Putamen (tissue), 1 donor: ENCODE measurements at places on chromosomes 16 and 17.

DNA sequence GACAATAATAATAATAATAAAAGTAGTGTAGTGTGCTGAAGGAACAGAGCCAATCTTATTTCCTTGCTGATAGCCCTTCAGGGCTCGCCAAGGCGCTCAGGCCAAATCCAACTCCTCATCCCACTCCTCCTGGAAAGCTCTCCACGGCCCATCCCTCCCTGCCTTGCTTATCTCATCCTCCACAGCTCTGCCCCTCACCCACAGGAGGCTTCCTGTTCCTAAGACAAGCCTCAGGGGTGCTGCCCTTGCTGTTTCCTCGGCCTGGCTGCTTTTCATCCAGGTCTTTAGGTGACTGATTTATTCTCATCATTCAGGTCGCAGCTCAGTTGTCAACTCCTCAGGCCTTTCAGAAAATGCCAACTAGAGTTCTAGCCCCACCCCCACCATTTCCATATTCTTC lies 11.2 kb downstream of the GTF3C1 start:
- no peak for DNase-seq

GRCh38 chr17:49217651-49218413 lies 7.3 kb downstream of the ABI3 start:
- DNase-seq = peak; percentile 50

GRCh38 chr16:10949424-10949970 lies 5.1 kb downstream of the CLEC16A start:
- no peak for DNase-seq

GRCh38 chr17:46979147-46979863 lies at the start of gene RPRML:
RPRML (minus strand) TSS chr17:46979253; CDS start chr17:46979007, 246 bp downstream.
- no peak for DNase-seq

- no peak for DNase-seq
Measured at GRCh38 chr16:64440421-64440831, 681.4 kb downstream of the CDH11 start.

GRCh38 chr17:76151896-76152454 lies 10.9 kb upstream of the FOXJ1 start:
- DNase-seq = no peak

DNA sequence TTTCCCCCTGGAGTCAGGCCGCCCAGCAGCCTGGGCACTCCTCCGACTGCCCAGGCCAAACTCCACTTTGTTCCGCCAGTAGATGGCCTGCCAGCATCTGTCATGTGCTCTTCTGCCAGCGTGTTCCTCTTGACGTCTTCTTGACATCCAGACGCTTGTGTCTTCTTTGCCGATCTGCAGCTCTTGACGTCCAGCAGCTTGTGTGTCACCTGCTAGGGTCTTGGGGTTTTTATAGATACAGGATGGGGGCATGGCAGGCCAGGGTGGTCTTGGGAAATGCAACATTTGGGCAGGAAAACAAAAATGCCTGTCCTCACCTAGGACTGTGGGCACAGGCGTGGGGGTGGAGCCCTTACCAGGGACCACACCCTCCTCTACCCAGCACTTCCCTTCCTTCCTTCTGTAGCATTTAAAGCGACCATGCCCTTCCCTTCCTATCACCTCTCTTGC lies 88.7 kb downstream of the BMERB1 start:
- peak; percentile 73 for DNase-seq

DNA sequence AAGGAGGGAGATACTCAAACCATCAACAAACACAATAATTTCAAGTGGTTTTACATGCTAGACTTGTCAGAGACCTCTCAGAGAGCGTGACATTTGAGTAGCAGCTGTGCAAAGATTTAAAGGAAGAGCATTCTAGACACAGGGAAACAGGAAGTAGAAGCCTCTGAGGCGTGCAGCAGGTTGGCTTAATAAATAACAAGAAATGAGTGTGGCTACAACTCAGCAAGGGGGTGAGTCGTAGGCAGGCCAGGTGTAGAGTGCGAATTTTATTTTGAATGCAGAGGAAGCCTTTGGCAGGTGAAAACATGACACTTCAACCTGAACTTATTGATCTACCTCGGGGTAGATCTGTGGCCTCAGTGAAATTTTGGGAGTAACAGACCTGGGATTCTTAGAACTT lies 73.2 kb upstream of the MRTFB start:
- DNase-seq = no peak

DNA sequence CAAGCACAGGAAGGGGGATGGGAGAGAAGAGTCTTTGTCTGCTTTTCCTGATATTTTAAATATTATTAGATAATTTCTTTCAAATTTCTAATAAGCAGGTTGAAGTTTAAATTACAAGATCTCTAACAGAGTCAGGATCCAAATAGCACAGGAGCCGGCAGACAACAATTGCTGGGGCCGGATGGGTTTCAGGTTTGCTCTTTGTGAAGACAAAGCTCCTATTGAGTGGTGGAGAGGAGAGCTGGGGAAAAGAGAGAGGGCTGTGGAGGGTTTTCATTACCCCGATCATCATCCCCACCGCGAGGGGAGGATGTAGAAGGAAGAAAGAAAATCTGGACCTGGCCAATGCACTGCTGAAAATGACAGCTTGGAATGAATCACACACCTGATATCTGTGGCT lies 197.3 kb downstream of the SOX9 start:
- no peak for DNase-seq

DNA sequence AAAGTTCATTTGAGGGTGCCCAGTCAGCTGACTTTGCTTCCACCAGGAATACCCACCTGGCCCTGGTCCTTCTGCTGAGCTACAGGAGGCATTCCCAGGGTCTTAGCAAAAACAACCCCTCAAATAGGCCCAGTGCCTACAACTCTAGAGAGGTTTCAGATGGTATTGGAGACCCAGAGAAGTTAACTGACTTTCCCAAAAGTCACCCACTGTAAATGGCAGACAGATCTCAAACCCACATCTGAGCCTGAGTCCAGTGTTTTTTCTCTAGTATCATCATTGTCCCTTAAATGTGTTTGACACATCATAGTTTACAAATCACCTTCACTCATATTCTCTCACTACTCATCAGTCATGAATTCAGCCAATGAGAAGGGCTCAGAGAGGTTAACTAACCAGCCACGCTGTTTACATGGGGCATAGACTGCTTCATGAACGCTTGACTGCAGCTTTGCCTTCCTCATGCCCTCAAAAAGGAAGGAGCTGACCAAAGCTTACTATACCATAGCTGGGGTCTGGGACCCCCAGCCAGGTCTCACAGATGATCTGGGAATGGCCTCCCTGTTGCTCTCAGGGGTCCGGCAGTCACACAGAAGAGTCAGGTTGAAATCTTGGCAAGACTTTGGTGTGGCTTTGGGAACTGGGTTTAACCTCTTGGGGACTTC lies 3.7 kb downstream of the PHOSPHO1 start:
- DNase-seq = no peak

DNA sequence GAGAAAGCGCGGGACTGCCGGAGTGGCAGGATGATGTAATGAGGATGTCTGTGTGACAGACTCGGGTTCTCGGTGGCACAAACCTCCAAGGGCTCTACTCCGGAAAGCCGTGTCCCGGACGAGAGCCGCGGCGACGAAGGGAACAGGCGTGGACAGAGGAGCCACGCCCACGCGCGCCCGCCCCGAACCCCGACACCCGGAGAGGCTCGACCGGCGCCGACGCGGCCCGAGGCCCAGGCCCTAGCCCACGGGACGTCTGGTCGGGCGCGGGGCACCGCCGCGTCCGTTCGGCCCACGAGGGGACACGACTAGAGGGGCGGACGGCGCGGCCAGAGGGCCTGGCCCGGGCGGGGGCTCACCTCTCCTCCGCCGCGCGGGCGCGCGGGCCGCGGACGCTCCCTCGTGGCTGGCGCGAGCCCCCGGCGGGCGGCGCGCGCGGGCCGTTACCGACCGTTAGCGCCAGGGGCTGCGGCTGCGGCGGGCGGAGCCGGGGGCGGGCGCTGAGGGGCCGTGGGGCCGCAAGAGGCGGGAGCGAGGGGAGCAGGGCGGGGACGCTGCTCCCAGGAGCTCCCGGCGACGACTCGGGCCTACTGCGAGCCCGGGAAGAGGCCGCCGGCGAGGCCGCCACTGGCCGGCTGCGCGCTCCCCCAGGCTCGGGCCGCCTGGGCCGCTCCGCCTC lies 2.1 kb upstream of the IRX5 start:
- DNase-seq = no peak

DNA sequence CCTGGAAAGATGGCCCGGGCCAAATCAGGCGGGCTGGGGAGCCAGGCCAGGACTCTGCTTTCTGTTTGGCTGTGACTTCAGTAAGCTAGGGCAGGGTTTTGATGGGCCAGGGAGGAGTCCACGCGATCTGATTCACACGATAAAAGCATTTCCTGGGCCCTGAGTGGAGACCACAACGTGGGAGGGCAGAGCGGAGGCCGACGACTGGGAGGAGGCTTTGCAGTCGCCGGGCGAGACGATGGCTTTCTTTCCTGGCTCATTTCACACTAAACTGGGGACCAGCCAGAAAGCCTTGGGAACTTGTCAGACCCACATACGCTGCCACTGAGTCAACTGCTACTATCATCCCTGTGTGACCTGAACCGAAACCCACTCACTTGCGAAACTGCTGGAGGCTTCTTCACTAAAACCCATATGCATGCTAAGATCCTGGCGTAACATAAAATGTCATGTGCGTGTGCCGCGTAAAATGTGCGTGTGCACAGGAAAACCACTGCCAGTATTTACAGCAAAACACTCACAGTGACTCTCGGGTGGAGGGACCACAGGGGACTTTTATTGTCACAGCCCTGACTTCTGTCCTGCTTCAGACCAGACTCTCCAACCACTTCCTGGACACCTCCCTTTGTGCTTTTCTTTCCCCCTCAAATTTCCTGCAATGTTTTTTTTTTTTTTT lies 14.2 kb upstream of the RHBDF2 start:
- DNase-seq = no peak

- no peak for DNase-seq
Measured at GRCh38 chr17:76549215-76549518, 9.3 kb downstream of the PRCD start.

DNA sequence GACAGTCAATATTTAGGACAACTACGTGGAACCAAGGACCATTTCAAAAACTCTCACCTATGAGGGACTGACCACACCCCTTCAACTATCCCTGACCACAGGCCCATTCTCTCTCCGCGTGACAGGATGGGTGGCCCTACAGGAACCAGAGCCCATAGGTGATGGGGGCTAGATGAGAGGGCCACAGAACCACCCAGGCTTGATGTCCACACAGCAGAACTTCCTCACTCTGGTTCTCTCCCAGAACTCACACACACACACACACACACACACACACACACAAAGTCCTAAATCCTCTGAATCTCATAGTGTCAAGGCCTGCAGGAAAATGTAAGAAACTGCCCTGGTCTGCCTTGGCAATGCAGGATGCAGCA lies 1.5 kb downstream of the ZNF319 start:
- DNase-seq = no peak

DNA sequence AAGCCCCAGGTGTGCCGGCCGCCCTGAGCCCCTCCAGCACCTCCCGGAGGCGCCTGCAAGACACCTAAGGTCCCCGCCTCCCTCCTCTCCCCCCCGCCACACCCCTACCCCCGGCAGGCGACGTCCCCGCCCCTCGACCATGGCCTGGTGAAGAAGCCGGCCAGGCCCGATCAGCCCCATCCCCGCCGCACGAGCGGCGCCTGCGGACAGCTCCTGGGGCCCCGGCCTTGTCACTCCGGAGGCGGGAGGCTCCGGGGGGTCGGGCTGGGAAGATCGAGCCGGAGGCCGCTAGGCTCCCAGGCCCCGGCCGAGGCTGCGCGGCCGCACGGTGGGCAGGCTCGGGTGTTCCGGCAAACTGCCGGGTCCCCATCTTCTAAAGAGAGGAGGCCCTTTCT lies 405 bp upstream of the ACE start:
- no peak for DNase-seq

DNA sequence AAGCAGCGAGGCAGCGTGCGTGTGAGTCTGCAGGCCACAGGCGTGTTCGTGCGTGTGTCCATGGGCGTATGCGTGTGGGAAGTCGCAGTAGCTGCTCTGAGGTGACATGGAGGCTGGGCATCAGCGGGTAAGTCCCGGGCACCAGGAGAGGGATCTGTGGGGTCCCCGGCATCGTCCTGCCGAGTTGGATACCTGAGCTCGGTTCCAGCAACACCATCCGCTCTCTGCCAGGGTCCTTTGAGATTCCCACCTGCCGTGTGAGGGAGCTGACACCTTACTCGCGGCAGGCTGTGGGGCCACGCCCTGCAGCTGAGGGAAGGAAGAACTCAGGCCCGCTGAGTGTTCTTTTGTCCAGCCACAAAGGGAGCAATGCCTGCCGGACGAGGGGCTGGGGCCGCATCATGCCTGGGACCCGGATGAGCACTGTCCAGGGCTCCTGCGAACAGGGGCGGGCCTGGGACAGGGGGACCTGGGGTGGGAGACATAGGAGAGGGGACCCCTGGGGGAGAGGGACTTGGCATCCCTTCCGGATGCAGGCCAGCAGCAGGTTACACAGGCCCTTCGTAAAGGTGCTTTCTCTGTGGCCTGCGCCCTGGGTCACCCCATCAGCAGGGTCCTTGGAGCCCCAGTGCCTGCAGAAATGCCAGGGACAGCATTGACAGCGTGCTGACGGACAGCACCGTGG lies 5.0 kb upstream of the SNAI3 start:
- no peak for DNase-seq

DNA sequence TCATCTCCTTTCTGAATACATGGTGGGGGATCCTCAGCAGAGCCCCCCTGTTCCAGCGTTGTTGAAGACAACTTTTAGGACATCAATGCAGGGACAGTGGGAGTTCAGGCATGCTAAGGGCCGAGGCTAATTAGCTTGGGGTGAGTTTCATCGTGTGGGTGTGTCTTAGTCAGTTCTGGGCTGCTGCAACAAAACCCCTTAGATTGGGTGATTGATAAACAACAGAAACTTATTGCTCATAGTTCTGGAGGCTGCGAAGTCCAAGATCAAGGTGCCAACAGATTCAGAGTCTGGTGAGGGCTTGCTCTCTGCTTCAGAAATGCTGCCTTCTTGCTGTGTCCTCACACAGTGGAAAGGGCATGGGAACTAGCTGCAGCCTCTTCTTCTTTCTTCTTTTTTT lies 214.0 kb downstream of the NTN1 start:
- no peak for DNase-seq

DNA sequence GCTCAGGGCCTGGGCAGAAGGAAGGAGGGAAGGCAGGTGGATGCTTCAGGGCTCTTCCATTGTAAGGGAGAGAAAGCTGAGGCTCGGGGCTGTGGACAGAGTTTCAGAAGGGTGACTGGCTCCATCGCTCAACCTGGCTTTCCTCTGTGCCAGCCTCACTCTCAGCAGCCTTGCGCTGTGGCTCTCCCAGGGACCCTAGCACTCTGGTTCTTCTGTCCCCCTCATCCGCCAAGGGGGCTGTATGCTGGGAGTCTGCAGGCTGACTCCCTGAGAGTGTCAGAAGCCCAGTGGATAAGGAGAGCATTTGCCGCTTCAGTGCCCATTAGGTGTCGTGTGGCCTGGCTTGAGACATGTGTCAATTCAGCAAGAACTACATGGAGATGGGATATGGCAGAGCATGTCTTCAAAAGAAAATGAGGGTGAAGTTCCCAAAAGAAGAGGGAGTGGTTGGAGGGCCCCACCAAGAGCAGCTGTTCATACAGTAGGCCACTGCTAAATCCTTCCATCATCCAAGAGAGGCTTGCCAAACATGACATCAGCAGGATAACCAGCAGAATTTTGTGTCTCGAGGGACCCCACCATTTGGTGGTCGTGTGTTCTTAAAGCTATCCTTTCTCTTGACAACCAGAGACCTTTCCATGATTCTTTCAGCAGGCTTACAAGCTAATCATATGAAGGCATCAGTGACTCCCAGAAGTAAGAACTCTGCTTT lies 148.2 kb downstream of the IRX5 start:
- DNase-seq = no peak

GRCh38 chr17:59838052-59838916 lies 54.5 kb downstream of the TUBD1 start:
- no peak for DNase-seq

GRCh38 chr17:32976131-32976530 lies 15.5 kb upstream of the SPACA3 start:
- DNase-seq = no peak

- no peak for DNase-seq
Measured at GRCh38 chr16:81112453-81112852, 16.3 kb upstream of the GCSH start.
